Activated T-helper 1 cell treated with Interleukin-2 at 50 U/mL for 16 hours (primary cell): ENCODE measurements at places on chromosomes 4 and X.

GRCh38 chr4:40782876-40783275 is 33.1 kb downstream of the NSUN7 start:
- DNase-seq = no peak

- DNase-seq = no peak
Observed at GRCh38 chr4:28879900-28880299, 1840.3 kb upstream of the PCDH7 start.

DNA sequence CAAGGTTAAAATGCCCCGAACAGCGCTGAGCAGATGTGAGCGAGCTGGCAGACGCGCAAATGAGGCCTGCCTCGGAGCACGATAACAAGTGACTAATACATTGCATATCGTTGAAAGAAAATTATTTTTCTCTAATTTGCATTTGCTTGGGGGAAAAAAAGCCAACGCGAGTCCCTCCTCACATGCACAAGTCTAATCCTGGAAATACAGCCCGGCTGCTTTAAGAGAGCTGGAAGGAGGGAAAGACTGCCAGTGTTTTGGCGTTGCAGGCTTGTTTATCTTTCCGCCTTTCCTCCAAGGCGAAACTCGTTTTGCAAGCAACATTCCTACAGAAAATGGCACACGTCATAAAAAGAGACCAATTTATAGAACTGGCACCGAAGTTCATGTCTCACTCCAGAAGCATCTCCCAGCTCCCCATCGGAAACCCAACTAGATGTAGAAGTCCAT is 12.6 kb downstream of the BCOR start:
- no peak for DNase-seq

DNA sequence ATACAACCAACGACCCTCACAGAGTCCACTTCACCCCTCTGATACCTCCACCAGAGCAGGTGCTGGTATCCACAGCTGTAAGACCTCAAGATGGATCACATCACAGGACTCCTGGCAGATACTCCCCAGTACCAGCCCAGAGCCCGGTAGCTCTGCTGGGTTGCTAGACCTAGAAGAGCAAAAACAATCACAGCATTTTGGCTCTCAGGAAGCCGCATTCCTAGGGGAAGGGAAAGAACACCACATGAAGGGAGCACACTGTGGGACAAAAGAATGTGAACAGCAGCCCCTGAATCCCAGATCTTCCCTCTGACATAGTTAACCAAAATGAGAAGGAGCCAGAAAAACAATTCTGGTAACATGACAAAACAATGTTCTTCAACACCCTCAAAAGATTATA is 303.1 kb upstream of the GRIA3 start:
- no peak for DNase-seq

DNA sequence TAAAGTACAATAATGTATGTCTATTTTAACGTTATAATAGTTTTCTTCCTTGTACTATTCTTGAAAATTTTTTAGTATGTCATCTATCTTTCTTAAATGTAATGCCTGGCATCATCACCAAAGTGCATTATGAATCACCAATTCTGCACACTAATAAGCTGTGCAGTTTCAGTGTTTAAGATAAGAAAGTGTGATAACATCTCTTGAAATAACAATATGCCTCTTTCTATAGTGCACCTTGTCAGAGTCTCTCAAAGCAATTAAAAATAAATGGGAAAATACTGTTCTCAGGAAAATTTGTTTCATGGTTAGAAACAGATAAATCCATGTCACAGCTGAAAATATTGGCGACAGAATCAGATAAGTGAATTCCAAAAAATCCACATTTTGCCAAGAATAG is 457.4 kb upstream of the PCDH10 start:
- DNase-seq = no peak

GRCh38 chr4:176563591-176563990 is 229.1 kb downstream of the VEGFC start:
- no peak for DNase-seq

DNA sequence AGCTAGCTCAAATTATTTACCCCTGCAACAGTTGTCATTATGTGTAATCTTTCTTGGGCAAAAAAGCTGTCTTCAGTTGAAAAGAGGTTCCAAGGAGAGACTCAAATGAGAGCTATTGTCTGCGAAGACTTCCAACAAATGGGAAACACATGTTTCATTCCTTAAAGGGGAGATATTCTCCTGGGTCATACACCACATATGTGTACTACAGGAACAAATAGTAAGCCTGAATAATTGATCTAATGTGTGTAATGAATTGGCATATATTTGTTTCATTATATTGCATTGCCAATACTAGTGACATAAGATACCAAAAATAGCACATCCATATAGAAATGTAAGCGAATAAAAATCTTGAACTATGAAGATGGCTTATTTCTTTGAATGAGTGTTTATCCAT is 950.9 kb upstream of the NDST4 start:
- no peak for DNase-seq

DNA sequence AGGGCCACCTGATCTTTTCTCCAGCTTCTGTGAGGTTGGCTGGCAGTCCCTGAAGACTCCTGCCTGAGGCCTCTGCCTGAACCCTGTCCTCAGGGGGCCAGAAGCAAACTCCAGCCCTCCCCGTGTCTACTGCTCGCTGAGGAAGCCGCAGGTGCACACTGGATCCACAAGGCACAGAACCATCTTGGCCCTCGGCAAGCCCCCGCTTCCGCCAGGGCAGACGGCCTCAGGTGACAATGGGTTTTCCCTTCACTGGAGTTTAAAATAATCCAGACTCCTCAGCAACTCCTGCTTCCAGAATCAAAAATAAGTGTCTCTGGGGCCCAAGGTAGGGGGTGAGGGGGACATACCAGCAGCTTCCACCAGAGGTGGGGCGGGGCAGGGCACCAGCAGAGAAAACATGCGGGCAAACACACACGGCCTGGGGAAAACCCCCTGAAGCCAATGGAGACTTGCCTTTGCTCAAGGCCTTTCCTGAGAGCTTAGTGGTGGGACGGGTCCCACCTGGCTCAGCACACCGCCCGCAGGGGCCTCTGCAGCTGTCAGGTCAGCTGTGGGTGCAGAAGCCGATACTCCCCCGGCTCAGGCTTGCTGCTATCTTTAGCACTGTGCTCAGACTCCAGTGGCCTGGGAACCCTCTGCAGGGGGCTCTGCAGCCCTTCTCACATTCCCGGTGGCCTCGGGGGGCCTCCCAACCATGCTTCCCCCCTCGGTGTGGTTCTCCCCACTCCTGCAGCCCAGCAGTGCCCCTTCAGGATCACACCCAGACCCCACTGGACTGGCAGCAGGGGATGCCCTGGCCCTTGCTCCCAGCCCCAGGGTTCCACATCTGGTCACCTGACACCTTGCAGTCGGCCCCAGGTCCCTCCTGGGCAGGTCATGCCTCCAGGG is 1.9 kb downstream of the MYL5 start:
- no peak for DNase-seq

GRCh38 chr4:105092768-105093167 is 53.9 kb upstream of the TET2 start:
- DNase-seq = no peak

DNA sequence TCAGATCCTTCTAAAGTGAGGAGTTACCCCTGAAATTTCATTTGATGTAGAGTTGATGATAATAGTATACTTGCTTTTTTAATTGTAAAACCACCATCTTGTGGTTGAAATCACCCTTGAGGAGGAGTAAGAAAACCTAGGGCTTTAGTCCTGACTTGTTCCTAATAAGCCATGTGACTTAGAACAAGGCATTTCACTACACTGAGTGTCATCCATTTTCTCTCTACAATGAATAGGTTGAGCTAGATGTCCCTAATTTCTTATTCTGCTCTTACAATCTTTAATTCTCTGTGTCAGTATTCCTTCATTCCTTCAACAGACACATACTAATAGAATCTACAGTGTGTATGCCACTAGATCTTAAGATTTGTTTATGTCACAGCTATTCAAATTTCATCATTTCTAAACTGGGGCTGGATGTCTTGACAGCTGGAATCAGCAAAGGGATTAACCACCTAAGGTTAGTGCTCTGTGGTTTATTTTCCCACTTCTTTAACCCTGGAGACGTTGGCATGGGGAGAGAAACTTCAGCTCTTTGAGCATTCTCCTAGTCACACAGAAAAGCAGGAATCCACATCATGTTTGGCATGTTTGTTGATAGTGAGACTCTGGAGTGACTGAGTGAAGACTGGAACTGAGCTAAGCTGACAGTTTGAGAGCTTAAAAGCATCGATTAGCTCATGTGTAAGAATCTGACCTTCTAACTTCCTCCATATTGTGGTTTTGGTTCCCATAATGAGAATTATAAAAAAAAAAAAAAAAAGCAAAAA is 246.3 kb downstream of the NDST4 start:
- DNase-seq = no peak

DNA sequence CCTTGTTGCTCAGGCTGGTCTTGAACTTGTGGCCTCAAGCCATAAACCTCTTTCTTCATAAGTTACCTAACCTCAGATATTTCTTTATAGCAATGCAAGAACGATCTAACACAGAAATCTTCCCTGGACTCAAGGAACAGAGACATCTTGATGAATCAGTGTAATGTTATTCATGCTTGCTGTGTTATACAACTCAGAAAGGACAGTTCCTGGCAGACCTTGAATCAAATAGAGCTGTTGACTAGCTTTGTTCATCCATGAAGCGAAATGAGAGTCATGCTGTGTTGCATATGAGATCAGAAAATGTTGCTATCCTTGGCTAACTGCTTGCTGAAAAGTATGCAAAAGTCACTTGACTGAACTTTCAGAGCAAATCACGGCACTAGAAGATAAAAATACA is 72.6 kb upstream of the ARHGAP24 start:
- DNase-seq = no peak
